ENCODE measurements at places on chromosomes 1 and 21.

- peak; percentile 26 for DNase-seq
Observed at GRCh38 chr1:220076861-220077762, 12.5 kb downstream of the BPNT1 start.

GRCh38 chr1:228463559-228464455 is 23.4 kb upstream of the RNF187 start:
- DNase-seq: peak; percentile 44

- DNase-seq: peak; percentile 89
Observed at GRCh38 chr1:24847995-24848881, 81.8 kb downstream of the RUNX3 start.

DNA sequence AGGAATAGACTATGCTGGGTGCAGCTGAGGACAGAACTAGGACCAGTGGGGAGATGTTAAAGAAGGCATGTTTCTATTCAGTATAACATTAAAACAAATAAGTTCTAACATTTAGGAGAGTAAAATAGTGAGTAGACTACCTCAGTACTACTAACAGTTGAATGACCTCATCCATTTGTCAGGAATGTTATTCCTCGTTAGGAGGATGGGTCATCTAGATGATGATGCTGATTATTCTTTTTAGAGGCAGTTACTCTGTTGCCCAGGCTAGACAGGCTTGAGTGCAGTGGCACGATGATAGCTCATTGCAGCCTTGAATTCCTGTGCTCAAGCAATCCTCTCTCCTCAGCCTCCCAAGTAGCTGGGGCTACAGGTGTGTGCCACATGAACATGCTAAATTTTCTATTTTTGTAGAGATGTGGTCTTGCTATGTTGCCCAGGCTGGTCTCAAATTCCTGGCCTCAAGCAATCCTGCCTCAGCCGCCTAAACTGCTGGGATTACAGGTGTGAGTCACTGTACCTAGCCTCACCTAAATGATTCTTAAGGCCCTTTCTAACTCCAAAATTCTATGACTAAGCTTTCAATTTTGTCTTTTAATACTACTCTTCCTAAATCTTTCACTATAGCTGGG is 9.3 kb downstream of the EEIG2 start:
- DNase-seq: no peak

DNA sequence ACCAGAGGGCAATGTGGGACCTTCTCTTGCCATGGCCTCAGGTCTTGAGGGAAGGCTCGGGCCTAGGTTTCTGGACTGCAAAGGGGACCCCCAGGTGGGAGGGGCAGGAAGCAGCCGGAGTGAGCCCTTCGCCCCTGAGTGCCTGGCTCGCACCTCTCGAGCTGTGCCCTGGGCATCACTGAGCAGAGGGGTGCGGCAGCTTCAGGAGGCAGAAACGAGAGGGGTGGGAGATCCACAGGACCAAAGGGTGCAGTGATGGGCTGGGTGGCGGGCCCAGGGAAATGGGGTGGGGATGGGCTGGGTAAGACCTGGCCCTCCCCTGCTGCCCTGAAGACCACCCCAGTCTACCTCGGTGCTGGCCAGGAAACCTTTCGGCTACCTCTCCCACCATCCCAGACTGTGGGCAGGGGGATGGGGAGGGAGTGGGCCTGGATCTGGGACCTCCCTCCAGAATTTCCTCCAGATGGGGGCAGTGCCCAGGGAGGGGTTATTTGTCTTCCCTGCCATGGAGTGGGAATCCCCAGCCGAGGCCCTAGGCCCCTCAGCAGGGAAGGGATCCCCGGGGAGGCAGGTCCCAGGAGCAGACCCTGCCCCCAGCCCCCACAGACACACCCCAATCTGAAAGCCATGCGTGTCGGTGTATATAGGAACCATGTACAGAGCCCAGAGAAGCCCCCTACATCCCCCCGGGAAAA is 21.3 kb downstream of the A3GALT2 start:
- no peak for DNase-seq

- no peak for DNase-seq
Observed at GRCh38 chr1:80656014-80656636, 1144.6 kb upstream of the ADGRL2 start.

DNA sequence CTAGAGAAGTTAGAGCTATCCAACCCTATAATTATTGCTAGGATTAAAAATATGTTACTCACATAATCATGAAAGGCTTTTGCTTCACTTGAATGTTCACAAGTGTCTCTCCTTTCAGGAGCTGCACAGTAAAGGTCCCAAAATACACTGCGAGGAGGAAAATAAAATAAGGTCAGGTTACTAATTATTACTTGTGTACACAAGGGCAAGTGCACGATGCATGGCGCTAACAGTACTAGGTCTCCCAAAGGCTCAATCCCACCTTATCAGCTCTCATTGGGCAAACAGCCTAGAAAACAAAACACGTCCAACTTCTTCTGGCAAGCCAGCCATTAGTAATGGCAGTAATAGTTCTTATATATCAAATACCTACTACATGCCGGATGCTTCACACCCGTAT is 4.4 kb downstream of the SSBP3 start:
- no peak for DNase-seq

DNA sequence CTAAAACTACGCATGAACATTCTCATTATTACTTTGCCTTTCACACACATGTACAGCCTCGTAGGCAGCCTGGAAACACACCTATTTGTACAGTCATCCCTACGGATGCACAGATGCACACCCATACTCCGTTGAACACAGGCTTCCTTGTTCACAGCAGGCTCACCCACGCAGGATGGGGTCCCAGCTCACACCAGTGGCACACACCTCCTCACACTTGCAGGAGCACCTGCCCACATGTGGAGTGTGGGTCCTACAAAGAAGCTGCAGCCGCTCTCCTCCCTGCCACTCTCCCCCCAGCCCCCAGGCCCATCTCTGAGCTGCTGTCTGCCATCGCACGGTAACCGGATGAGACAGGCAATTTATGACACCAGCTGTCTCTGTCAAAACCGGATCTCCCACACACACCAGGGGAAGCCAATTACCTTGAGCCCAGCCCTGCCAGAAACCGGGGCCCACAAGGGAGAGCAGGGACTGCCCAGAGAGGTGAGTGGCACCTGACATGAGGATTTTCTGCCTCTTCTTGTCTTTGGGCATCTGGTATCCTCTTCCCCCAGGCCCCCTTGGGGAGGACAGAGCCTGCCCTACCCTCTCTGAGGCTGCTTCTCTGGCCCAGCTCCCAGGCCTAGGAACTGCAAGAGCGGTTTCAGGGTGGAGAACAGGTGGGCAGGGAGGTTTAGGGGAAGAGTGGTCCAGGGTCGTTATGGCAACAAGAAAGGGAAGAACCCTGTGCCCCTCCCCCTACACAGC is 175.4 kb downstream of the IGSF21 start:
- no peak for DNase-seq

GRCh38 chr1:25784575-25785051 is 15.4 kb upstream of the SELENON start:
- no peak for DNase-seq

DNA sequence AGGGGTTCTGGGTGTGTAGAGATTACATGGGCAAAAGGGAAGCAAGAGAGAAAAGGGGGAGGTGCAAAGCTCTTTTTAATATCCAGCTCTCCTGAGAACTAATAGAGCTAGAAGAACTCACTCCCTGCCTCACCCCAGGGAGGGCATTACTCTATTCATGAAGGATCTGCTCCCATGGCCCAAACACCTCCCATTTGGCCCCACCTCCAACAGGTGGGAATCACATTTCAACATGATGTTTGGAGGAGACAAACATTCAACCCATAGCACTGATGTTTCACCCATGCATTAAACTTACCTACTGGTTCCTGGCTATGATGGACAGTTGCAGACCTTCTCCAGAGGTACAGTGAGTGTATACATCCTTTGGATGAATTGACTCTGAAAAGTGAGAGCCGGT is 7.3 kb upstream of the JUN start:
- no peak for DNase-seq

Measured in fibroblast of the aortic adventitia (primary cell).